T-helper 17 cell (primary cell): ENCODE measurements at places on chromosomes 13 and 19. TPM values are rescaled to one million over a fixed set of nuclear protein-coding genes. Genes with fewer than 3 reads are reported as not detected.

GRCh38 chr19:33953592-33953991 lies 156.9 kb downstream of the KCTD15 start:
- no peak for DNase-seq

GRCh38 chr13:62035981-62036380 lies 620.3 kb upstream of the PCDH20 start:
- no peak for DNase-seq

The ZNF726 gene
- total RNA-seq, result 2.8 TPM

GRCh38 chr13:43558326-43558725 lies 228.4 kb downstream of the ENOX1 start:
- no peak for DNase-seq

The CDC42EP5 gene
- not detected for total RNA-seq
